ENCODE measurements at places on chromosomes 5 and 9. TPM values are rescaled to one million over a fixed set of nuclear protein-coding genes. Genes with fewer than 3 reads are reported as not detected.

GRCh38 chr5:32274548-32275395, 38.0 kb downstream of the MTMR12 start:
- no peak for DNase-seq
- H3K27me3 ChIP-seq, result no peaks in the 10 kb centered on the region
- peak overlapping the region; percentile 76 for H3K27ac ChIP-seq
- peaks cover 42% of the 10 kb centered on the region for H3K4me1 ChIP-seq
- H3K4me3 ChIP-seq, result no peak overlapping the region

DNA sequence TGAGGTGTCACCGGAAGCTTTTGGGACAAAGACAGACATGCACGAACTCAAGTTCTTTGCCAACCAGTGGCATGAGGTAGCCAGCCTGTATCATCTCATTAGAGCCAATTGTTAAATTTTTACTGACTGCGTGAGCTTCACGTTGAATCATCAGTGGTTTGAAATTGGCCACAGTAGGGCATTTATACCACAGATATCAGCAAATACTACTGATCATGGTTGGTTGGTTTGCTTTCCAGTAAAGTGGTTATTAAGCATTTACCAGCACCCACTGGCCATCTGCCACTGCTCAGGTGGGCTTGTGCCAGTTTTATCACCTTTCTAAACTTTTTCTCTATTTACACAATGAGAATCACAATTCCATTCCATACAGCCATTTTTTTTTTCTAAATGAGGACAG, 28.4 kb upstream of the SHC3 start:
- H3K27me3 ChIP-seq, result no peaks in the 10 kb centered on the region
- H3K4me1 ChIP-seq, result no peaks in the 10 kb centered on the region
- H3K27ac ChIP-seq, result no peak overlapping the region

PAX5 gene
- total RNA-seq, result not detected

PRPF4 gene
- total RNA-seq, result 21.0 TPM
